ENCODE measurements at places on chromosomes 4 and X.

DNA sequence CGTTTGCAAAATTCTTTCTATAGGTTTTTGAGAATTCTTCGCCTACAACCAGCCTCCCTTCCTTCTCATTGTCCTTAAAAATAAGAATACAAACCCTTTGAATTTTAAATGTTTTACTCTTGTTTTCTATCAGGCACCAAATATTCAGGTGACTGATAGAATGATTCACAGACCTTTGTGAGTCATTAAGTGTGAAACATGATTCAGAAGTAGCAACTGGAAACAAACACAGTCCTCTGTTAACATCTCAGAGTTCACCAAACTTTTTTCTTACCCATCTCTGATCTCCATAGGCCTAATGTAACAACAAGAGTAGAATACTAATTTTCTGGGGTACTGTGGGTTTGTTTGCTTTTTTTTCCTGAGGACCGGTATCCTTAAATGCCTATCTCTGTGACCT lies 63.4 kb upstream of the MAB21L2 start:
- no peak for DNase-seq

DNA sequence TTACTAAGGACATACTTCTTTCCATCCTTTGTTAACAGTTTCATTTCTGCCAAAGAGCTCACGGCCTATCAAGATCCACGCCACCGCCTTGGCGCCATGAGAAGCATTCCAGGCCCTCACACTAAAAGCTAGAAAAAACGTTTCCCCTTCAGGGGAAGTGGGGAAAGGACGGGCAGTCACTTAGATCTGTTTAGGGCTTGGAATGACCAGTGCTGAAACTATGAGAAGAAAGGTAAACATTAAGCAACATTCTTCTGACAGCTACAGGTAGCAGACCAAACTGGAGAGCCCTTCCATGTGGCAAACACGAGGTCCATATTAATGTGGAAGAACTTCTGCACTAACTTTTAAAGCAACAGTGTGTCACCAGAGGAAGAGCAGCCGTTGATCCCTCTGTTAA lies 146.7 kb downstream of the SH3KBP1 start:
- DNase-seq = no peak

GRCh38 chrX:23782455-23782854 lies 518 bp upstream of the SAT1 start:
- no peak for DNase-seq

- no peak for DNase-seq
These were observed 537.4 kb upstream of the PCDH7 start for GRCh38 chr4:30182786-30183185.

GRCh38 chr4:101348995-101349800 lies 1.9 kb upstream of the PPP3CA start:
- DNase-seq = no peak

GRCh38 chr4:47368211-47368610 lies 95.3 kb downstream of the COMMD8 start:
- DNase-seq = no peak

- DNase-seq = no peak
These were observed 44.8 kb downstream of the SMARCA5 start for GRCh38 chr4:143558286-143558685.

GRCh38 chr4:2933566-2934076 lies 29.6 kb downstream of the NOP14 start:
- DNase-seq = no peak

DNA sequence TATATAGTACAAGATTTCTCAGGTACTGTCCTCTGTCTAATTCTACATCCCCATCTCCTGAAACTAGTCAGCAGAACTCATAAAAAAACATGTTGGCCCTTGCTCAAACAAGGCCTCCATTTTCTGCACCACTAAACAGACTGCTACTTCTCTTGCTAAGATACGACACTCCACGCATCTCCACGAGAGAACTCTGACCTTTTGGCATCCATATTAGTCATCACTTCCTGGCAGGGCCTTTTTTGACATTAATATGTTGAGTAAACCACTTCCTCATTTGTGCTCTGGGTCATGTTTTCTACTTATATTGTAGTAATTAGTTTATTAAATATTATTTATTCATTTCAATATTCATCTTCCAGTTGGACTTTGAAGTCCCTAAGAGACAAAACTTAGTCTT lies 65.6 kb downstream of the DCAF8L1 start:
- no peak for DNase-seq

GRCh38 chr4:76199664-76200211 lies 13.9 kb downstream of the SCARB2 start:
- DNase-seq = no peak

GRCh38 chr4:151771664-151772063 lies 10.9 kb upstream of the GATB start:
- DNase-seq = no peak

- no peak for DNase-seq
These were observed 211.4 kb downstream of the FSTL5 start for GRCh38 chr4:161952382-161952781.

- no peak for DNase-seq
These were observed 99.6 kb upstream of the CCSER1 start for GRCh38 chr4:90027565-90027964.

- no peak for DNase-seq
These were observed 3.4 kb downstream of the RHOH start for GRCh38 chr4:40199999-40200874.

- DNase-seq = no peak
These were observed 4.3 kb downstream of the FHDC1 start for GRCh38 chr4:152940461-152940860.

DNA sequence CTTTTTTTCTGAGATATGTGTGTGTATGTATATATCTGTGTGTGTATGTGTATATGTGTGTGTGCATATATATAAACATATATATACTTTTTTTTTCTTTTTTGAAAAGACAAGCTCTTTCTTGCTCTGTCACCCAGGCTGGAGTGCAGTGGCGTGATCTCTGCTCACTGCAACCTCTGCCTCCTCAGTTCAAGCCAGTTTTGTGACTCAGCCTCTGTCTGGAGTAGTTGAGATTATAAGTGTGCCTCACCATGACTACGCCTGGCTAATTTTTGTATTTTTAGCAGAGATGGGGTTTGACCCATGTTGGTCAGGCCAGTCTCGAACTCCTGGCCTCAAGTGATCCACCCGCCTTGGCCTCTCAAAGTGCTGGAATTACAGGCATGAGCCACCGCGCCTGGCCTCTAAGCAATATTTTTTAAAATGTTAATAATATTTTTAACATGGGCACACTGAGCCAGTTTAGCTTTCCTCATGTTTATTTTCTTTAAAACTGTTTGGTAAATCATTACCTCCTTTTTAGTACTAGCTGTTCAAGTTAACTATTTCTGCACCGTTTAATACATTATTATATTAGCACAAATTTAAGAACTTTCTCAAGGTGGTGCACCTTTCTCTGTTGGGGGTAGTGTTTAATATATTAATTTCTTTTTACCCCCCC lies 33.3 kb downstream of the BBS12 start:
- DNase-seq = no peak

DNA sequence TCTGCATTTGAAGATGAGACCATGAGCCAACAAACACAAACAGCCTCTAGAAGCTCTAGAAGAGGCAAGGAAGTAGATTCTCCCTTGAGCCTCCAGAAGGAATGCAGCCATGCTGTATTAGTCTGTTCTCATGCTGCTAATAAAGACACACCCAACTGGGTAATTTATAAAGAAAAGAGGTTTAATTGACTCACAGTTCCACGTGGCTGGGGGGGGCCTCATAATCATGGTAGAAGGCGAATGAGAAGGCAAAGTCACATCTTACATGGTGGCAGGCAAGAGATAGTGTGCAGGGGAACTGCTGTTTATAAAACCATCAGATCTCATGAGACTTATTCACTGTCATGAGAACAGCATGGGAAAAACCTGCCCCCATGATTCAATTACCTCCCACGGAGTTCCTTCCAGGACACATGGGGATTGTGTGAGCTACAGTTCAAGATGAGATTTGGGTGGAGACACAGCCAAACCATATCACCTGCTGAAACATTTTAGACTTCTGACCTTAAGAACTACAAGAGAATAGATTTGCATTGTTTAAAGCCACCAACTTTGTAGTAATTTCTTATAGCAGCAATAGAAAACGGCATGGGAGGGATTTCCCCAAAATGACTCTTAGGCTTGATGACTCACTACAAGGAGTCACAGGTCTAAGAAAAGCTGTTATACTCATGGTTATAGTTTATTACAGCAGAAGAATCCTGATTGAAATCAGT lies 284.4 kb upstream of the SFRP2 start:
- no peak for DNase-seq

DNA sequence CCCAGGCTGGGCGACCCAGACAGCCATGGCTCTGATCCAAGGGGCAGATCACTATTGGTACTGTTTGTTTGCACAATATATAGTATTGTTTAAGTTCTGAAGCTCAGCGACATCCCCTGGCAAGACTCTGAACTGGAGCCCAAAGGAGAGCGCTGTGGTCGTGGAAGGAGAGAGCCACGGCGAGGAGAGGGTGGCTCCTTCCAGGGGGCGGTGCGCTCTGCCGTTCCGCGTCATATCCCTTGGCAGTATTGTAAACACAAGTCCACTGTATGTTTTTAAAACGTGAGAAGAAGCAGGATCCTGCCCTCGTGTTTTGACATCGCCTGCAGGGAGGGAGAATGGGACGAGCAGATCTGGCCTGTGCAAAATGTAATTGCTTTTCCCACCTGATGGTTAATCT lies 185.5 kb downstream of the RAB28 start:
- DNase-seq = no peak

GRCh38 chrX:19748896-19749680 lies 138.3 kb downstream of the SH3KBP1 start:
- no peak for DNase-seq

DNA sequence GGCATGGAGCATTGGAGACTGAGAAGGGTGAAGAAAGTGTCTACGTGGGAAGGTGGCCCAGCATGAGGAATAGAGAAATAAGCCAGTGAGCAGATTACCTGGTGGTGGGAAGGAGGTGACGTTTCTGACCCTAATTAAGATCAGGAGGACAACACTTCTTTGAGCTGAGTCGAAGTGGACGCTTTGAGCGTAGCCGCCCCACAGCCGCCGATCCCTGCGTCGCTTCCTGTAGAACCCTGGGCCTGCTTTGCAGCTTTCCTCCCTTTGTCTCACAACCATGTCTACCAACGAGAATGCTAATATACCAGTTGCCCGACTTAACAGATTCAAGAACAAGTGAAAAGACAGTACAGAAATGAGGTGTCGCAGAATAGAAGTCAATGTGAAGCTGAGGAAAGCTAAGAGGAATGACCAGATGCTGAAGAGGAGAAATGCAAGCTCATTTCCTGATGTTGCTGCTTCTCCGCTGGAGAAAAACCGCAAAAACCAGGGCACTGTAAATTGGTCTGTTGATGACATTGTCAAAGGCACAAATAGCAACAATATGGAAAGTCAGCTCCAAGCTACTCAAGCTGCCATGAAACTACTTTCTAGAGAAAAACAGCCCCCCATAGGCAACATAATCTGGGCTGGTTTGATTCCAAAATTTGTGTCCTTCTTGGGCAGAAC lies 6.4 kb upstream of the ANTXR2 start:
- DNase-seq = no peak

DNA sequence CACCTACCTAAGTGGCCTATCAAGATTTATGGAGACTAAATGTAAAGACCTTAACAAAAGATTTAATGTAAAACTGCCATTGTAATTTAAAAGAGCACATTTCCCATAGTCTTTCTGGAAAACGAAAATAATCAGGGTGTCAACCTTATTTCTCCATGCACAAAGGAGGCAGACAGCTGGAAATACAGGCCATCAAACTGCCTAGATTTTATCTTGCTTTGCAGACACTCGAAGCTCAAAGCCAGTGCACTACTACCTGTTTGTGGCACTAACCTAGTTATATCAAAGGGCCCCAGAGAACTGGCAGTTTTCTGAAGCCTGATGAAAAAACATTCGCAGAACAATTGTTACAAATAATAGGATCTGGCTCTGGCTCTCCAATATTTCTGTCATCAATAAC lies 863.9 kb downstream of the STPG2 start:
- DNase-seq = no peak

DNA sequence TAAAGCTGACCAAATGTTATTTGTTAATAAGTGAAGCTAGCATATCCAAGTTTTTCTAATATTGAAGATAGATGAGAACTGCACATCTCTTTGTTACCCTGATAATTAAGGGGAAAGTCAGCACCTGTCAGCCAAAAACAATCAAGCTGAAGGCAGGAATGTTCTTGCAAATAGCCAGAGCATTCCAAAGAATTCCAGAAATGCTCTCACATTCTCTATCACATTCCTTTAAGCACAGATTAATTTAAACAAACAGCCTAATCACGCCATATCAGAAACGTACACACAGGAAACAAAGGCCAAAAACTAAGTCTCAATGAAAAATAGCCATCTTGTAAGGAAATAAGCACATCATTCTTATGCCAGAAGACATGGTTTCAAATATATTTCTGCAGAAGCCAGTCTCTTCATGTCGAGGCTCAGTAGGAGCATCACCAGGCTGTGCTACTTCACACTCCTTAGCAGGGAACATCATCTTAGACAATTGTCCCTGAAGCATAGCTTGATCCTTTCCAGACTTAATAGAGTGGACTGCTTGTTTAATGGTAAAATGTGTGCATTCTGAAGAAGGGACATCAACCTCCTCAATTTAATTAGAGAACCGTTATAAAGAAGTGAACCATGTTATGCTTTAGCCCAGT lies 252.9 kb upstream of the TTC29 start:
- no peak for DNase-seq

GRCh38 chrX:91279479-91279878 lies 155.2 kb upstream of the PABPC5 start:
- no peak for DNase-seq

DNA sequence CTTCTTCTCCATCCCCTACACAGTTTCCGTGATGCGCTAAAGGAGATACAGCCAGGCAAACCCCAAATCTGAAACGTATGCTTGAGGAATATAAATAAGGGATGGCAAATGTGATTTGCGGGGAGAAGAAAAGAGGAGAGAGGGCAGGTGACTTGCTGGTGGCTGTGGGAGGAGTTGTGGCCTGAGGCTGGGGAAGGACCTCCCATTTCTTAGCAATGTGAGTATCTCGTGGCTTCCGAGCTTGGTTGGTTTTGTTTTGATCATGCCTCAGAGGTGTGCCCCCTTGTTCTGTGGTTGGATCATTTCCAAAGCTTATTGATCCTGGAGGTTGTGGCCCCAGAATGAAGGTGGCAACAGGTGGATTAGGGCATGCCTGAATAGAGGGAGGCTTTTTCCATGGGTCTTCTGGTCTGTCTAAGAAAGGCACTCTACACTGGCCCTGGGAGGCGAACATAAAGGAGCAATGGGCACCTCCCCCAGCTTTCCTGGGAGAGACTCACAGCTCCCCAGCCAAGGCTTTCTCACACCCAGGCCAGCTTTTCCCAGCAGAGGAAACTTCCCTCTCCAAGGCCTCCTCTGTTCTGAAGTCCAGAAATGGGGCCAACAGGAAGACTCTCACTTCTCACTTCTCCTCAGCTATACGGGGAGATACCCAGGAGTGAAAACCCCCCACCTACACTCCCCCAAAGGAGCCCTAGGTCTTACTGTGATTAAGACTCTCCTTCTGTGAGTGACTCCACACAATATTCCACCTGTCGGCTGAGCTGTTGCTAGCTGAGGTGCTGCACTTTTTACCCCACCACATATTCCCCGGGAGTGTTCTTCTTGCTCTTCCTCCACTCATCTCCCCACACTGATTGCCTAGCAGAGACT lies 40.0 kb downstream of the C4orf51 start:
- no peak for DNase-seq

Data from right renal pelvis (tissue), 4 donors.